ENCODE measurements at places on chromosomes 2 and 18.

GRCh38 chr2:60641811-60642788, 88.6 kb upstream of the BCL11A start:
- no peak for DNase-seq

- DNase-seq, result no peak
Measured at GRCh38 chr2:132253496-132254305, 91.9 kb upstream of the ANKRD30BL start.

DNA sequence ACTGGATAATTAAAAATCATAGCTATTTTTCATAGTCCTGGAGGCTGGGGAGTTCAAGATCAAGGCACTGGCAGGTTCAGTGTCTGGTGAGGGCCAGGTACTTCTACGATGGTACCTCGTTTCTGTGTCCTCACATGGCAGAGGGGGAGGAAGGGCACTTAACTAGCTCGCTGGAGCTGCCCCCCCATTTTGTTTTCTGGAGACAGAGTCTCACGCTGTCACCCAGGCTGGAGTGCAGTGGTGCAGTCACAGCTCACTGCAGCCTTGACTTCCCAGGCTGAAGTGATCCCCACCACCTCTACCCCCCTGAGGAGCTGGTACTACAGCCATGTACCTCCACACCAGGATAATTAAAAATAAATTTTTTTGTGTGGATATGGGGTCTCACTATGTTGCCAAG, 40.3 kb downstream of the ASB1 start:
- no peak for DNase-seq

DNA sequence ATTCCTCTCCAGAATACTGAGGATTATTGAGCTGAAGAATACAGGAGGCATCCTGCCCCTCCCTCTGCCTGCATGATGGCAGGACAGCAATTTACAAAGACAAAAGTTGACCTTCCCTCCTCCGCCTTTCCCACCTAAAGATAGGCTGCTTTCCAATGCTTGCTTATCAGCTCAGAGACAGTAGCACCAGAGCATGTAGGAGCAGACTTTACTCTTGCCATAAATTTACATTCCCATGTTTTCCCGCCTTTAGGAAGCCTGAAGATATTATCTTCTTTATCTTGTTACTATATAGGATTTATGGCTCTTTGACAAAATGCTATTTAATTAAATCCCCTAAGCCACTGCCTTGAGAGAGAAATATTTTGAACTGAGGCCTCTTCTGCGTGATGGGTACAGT, 135.6 kb upstream of the HNMT start:
- DNase-seq, result no peak

GRCh38 chr2:117738991-117739839, 75.3 kb upstream of the DDX18 start:
- DNase-seq, result no peak

DNA sequence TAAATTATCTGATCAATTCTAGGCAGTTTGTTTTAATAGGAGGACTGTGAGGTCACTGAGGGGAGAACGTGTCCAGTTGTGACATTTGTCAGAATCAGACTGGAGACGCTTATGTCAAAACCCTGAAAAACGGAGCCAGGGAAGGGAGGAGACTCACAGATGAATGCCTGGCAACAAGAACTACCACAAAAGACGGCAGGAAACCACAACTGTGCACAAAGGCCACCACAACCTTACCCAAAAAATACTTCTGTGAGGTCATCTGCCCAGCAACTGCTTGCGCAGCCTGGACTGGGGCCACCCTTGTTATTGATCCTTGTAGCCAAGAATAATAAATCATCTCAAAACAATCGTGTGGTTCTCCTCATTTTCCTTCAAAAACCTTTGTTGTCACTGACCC, 173.0 kb upstream of the ALKAL2 start:
- DNase-seq, result no peak

- no peak for DNase-seq
Measured at GRCh38 chr2:164510895-164511294, 110.4 kb downstream of the GRB14 start.

- DNase-seq, result no peak
Measured at GRCh38 chr18:6638447-6638846, 91.1 kb upstream of the ARHGAP28 start.

DNA sequence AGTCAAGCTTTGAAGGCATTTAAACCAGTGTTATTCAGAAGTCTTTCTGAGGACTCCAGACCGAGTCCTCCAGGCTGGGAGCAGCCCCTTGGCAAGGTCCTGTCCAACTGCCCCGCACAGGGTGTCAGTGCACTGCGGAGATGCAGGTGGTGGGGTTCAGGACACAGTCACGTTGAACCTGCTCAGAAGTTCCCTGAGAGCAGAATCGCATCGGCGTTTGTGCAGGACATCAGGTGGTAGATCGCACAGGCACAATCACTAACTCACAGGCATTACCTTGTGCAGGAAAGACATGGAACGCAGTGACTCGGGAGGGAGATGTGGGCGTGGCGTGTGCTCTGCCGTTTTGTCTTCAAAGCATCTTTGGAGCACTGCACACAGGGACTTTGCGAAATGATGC, 10.4 kb downstream of the COPS9 start:
- DNase-seq, result no peak

GRCh38 chr2:239153806-239154591, 246.8 kb downstream of the HDAC4 start:
- DNase-seq, result no peak

DNA sequence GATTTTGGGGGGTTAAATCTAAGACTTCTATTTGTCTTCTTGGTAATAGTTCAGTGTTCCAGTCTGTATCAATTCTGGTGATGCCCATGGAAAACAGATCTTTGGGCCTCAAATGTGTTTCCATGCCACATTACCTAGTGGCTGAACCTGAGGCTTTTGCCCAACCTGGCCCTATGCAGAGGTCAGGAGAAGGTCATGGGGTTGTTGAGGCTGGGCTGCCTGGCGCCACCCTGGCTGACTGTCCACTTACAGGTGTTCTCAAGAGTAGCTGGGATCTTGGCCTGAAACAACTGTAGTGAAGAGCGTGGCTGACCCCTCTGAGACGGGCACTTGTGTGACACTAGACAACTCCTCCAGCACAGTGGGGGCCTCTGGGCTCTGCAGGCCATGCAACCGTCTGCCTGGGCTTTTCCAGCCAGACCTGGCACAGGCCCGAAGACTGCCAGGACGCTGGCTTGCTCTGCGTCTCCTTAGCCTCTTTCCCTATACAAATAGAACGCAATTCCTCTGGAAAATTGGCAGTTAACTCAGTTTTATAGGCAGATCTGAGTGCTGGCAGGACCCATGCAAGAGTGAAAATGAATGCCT, 127.8 kb downstream of the TRIM43 start:
- no peak for DNase-seq

DNA sequence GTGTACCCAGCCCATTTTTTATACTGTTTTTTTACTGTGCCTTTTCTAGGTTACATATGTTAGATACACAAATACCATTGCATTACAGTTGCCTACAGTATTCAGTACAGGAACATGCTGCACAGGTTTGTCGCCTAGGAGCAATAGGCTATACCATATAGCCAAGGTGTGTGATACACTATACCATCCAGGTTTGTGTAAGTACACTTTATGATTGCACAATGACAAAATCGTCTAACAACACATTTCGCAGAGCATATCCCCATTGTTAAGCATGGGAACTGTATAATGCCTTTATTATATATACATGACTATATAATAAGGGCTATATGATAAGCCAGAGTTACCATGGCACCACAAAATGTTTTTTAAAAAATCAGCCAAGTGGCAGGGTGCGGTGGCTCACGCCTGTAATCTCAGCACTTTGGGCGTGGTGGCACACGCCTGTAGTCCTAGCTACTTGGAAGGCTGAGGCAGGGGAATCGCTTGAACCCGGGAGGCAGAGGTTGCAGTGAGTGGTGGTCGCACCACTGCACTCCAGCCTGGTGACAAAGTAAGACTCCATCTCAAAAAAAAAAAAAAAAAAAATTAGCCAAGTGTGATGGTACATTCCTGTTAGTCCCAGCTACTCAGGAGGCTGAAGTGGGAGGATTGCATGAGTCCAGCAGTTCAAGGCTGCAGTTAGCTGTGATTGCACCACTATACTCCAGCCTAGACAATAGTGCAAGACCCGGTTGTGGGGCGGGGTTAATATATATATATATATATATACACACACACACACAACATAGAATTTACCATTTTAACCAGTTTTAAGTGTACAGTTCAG, 2.8 kb upstream of the CENPA start:
- no peak for DNase-seq

DNA sequence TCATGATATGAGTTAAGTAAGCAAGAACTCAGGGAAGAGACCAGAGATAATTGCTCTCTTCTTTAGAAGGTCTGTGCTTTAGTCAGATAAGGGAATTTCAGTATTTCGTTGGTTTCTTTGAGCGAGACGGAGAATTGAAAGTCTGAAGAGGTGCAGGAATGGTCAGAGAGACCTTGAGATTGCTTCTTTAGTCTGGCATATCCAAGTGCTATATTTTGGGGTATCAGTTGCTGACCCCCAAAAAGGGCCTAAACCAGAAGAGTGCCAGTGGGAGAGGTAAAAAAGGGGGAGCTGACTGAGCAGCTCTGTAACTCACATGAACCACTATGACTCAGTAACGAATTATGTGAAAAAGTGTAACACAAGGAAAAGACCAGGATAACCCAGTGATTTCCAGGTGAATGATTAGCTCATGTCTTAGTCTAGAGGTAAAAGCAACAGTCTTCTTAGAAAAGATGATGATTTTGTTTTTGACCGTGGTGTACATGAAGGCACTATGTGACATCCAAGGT, 932.9 kb downstream of the TDRD15 start:
- no peak for DNase-seq

GRCh38 chr2:176124947-176125771, 2.6 kb downstream of the HOXD9 start:
- no peak for DNase-seq

- DNase-seq, result no peak
Measured at GRCh38 chr2:213934560-213934959, 476.3 kb upstream of the VWC2L start.

DNA sequence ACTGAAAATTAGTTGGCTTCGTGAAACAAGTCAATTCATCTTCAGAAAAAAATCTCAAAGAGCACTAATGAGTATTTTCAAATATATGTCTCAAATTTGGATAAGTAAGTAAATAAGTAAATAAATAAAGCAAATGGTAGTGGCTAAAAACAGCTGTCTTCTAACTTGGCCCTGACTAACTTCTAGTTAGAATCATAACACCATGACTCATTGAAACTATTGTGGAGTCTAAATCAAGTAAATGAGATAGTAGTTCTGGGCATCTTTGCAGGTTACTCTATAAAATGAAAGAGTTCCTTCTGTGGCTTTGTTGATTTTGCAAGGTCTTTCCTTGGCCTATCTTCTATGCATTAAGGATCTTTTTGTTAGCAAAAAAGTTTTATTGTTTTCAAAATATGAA, 110.7 kb downstream of the SLC8A1 start:
- no peak for DNase-seq

- DNase-seq, result no peak
Measured at GRCh38 chr18:35432565-35433001, 55.4 kb upstream of the ZNF396 start.

- DNase-seq, result no peak
Measured at GRCh38 chr2:73897934-73898333, 5.1 kb downstream of the ACTG2 start.

DNA sequence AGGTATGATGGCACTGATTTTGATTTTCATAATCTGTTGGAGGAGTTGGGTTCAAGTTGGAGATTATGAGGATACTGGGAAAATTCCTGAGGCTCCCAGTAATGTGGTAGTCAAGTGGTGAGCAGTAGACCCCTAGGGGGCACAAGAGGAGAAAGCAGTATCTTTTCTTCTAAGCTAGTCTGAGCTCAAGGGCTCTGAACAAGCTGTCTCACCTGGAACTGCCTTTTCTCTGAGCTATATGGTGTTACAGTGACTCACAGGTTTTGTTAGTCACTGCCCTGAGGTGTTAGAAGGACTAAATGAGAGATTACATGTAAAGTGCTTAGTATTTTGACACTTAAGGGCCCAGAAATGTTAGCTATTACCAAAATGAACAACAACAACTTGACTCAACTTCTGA, 42.2 kb downstream of the CD302 start:
- no peak for DNase-seq

GRCh38 chr2:119486886-119487285, 37.4 kb downstream of the SCTR start:
- no peak for DNase-seq

- DNase-seq, result no peak
Measured at GRCh38 chr2:66536997-66537396, 102.1 kb downstream of the MEIS1 start.

DNA sequence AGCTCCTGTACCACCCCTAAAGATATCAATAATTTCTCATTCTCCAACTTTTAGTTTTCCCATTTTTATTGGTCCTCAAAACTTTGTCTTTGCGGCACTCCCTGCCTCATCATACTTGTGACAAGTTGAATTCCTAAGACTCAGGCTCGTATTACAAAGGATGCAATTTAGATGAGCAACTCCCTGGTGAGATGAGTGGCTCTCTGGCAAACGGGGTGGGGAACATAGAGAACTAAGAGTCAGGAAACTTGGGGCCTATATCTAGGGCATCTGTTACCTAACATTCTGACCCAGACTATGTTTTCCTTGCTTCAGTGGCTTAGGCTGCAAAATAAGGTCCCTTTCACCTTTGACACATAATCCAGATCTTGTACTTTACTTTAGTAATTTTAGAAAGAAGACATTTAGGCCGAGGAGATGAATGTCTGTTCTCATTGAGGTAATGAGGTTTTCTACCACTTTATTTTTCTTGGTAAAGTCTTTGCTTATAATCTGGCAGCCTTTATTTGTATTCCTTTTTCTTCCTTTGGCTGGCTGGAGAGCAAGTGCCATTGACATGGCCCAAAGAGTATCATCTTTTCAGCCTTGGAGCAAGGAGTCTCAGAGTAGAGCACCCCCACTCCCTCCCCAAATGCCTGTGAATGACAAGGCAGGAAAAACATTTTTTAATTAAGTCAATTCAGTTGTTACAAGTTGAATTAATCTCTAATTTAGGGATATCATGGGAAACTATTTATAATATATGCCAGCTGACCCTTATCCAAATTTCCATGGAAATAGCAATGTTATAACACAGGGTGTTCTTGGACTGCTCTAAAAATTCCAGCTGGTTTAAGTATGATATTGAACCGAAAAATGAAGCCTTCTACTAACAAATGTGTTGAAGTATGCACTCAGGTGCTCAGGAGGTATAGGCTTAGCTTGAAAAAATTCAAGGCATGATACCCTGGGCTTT, 15.2 kb downstream of the TSPYL6 start:
- no peak for DNase-seq

DNA sequence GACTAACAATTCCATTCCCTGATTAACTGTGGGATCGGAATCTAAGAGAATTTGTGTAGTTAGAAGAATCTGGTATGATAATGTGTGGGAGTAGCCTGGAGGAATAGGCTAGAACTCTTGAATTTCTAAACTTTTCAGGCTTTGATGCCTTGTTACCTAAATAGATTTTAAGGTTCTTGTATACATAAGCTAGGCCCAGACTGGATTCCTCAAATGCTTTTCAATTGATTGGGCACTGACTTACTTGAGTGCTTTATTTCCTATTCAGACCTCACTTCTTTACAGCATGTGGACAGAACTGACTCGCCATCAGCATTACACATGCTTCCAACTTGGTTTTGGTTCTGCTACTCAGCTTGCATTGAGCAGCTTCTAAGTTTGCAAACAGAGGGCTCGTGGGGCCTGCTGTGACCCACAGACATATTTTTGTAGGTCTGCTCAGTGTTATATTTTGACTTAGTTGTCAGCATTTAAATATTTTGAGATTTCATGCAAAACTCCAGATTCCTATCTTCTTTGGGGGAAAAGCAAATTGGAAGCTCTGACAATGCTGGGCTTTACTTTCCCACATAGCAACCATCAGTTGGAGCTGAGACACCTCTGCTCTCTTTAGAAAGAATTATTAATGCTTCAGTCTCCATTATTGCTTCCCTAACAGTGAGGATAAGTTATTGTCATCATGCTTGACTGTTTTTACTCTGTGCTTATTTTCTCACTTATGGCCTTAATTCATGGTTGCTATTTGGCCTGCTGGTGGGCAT, 5.7 kb downstream of the PARD3B start:
- DNase-seq, result no peak

Measured in stimulated activated CD4-positive, alpha-beta T cell treated with anti-CD3 and anti-CD28 coated beads, Interleukin-15, amount 100 ng/mL, for 1 hour (primary cell).